ENCODE measurements at places on chromosomes 11 and 22.

DNA sequence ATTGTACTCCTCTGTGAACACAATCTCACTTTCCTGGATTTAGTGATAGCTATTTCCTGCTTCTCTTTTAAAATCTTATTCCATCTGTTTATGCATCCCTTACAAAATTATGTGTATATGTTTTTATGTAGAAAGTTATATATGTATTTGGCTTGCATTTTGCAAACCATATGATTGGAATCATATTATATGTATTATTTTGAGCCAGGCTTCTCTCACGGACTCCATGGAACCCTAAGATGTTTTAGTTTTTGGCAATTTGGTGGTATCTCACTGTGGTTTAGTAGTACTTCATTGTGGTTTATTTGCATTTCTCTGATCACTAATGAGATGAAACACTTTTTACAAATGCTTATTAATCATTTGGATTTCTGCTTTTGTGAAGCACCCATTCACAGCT is 507.3 kb upstream of the KIRREL3 start:
- no peak for DNase-seq
- no peak overlapping the region for H3K27ac ChIP-seq
- no peak overlapping the region for H3K4me3 ChIP-seq
- no peaks in the 10 kb centered on the region for H3K27me3 ChIP-seq

DNA sequence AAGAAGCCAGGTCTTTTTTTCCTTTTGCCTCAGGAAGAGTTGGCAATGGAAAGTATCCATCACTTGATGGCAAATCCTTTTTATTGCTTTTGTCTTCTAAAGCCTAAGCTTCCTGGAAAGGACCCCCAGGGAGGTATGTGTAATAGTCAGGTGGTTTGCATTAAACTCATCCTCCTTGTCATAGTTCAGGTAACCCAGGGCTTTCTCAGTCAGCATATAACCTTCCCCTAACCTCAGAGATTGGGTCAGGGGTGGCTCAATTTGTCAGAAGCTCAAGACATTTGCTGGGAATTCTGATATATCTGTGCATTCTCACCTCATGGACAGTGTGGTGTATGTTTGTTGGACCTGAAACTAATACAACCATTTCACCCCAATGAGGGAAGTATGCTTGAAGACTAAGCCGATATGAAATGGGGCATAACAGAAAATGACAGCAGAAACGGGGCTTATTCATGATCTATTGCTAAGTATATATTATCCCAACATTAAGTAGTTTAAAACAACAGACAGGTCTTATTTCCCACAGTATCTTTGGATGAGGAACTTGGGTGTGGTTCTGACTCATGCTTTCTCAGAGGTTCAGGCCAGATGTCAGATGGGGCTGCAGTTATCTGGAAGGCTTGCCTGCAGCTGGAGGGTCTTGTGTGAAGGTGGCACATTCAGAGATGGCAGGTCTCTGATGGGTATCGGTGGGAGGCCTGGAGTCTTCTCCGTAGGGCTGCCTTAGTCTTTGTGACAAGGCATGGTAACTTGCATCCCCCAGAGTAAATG is 135.8 kb upstream of the SPON1 start:
- no peak overlapping the region for H3K27ac ChIP-seq
- H3K4me3 ChIP-seq = no peak overlapping the region
- no peaks in the 10 kb centered on the region for H3K27me3 ChIP-seq
- H3K4me1 ChIP-seq = peaks cover 19% of the 10 kb centered on the region
- DNase-seq = no peak
- H3K36me3 ChIP-seq = no peaks in the 10 kb centered on the region

GRCh38 chr22:47446821-47447810 is 684.7 kb downstream of the TBC1D22A start:
- no peak overlapping the region for H3K27ac ChIP-seq
- no peak for DNase-seq
- H3K36me3 ChIP-seq = no peaks in the 10 kb centered on the region
- no peak overlapping the region for H3K4me3 ChIP-seq
- no peaks in the 10 kb centered on the region for H3K4me1 ChIP-seq
- no peaks in the 10 kb centered on the region for H3K27me3 ChIP-seq

GRCh38 chr22:47786650-47787290 is 1024.3 kb downstream of the TBC1D22A start:
- H3K4me3 ChIP-seq = no peak overlapping the region
- H3K27me3 ChIP-seq = no peaks in the 10 kb centered on the region
- no peak for DNase-seq
- no peak overlapping the region for H3K27ac ChIP-seq

- peaks cover 24% of the 10 kb centered on the region for H3K36me3 ChIP-seq
- no peaks in the 10 kb centered on the region for H3K27me3 ChIP-seq
- no peak for DNase-seq
- peaks cover 69% of the 10 kb centered on the region for H3K4me1 ChIP-seq
- no peak overlapping the region for H3K4me3 ChIP-seq
These were observed 94.9 kb downstream of the ETS1 start for GRCh38 chr11:128492461-128492860.

Measured in esophagus squamous epithelium (tissue), 5 donors.